ENCODE measurements at places on chromosomes 6 and 20.

DNA sequence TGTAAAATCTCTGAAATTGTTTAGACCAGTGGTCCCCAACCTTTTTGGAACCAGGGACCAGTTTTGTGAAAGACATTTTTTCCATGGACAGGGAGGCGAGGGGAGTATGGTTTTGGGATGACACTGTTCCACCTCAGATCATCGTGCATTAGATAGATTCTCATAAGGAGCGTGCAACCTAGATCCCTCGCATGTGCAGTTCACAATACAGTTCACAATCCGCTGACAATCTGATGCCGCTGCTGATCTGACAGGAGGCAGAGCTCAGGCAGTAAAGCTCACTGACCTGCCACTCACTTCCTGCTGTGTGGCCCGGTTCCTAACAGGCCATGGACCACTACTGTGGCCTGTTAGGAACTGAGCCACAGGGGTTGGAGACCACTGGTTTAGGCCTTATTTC lies 115.2 kb downstream of the EPM2A start:
- no peak for DNase-seq

DNA sequence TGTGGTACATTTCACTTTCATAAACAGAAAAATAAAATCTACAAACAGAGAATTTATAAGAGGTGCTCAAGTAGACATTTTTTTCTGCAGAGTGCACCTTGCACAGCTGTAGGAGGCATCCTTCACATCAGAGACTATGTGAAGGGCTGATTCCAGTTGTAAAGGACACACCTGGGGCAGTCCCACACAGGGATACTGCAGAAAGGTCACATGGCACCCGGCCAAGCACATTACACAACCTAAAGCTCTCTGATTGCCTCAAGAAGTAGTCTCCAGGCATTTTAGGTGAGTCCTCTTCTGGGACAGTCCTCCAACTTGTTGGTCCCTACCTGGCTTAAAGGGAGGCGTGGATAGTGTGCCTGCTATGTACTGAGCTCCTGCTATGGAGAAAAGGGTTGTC lies 502.9 kb upstream of the NOX3 start:
- no peak for DNase-seq

DNA sequence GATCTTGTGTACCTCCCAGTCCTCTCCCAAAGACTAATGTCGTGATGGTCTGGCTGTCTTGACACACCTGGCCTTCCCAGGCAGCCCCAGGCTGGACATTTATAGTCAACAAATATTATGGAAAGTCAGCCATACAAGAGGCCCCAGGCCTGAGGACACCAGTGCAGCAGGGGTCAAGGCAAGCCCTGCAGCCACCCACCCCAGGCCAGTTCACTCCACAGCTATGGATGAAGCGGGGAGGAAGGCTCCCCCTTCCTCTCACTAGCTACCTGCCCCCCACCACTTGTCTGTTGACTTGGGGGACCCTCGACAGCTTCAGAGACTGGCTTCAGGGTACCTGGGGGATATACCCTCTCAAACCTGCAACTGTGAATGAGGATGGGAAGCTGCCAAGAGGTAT lies 132.1 kb downstream of the MRPL14 start:
- DNase-seq, result no peak

DNA sequence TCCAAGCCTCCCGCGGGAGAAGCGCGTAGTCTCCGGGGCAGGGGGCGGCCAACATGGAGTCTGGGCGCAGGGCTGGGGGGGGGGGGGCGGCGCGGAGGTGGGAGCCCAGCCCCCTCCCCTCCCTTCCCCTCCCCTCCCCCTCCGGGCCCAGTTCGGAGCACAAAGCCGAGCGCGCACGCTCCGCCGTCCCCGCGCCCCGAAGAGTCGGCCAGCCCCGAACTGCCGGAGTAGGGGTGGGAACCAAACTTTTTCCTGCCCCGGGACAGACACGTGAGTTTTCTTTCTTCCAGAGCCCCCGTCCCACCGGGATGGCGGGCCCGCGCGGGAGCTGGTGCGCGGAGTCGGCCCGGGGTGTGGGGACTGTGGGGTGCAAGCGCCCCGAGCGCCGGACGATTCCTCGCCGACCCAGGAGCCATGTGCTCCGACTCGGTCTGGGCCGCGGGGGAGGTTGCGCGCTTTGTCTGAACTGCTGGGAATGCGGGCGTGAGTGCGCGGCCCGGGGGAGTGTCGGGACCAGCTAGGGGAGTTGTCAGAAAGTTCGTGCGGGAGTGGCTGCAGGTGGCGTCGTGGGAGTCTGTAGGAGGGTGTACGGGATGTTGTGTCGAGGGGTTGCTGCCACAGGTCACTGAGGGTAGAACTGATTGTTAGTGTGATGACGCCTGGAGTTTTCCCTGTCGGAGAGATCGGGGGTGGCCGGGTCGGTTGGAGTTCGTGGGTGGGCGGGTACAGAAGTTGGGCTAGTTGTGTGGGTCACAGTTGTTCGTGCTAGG lies 1.2 kb downstream of the TGIF2 start:
- peak; percentile 34 for DNase-seq

DNA sequence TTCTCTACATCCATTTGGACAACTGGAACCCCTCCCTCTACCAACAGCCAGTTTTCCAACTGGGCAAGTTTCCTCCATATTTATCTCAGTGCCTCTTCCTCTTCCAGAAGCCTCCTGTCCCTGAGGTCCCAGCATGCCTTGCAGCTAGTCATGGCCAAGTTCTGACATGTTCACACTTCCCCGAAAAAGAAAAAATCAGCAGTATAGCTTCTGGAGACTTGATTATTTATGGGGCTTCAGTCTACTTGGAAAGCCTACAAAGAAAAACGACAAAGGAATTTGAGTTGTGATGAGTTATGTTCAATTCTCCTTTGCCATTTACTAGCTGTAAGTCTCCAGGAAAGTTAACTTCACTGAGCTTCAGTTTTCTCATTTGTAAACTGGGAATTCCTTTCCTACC lies 406.5 kb downstream of the MAFB start:
- DNase-seq, result no peak

DNA sequence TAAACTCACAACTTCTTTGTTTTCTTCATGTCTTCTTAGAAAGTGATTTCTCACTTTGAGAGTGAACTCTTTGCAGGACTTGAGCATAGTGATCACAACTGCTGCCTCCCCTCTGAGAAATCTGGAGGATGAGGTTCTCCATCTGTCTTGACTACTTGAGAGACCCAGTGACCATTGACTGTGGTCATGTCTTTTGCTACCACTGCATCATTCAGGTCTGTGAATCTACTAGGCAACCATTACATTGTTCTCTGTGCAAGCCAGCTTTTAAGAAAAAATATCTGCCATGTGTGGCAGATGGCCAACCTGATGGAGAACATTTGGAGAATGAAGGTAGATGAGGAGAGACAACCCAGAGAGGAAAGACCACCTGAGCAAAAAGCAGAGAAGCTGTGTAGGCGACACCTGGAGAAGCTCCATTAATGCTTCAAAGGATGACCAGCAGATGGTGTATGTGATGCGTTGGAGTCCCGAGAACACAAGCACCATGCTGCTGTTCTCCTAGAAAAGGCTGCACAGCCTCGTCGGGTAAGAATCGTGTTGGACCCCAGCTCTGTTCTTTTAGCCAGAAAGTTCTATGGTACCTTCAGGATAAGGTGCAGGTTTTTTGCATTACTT lies 25.1 kb upstream of the TRIM26 start:
- DNase-seq, result no peak

DNA sequence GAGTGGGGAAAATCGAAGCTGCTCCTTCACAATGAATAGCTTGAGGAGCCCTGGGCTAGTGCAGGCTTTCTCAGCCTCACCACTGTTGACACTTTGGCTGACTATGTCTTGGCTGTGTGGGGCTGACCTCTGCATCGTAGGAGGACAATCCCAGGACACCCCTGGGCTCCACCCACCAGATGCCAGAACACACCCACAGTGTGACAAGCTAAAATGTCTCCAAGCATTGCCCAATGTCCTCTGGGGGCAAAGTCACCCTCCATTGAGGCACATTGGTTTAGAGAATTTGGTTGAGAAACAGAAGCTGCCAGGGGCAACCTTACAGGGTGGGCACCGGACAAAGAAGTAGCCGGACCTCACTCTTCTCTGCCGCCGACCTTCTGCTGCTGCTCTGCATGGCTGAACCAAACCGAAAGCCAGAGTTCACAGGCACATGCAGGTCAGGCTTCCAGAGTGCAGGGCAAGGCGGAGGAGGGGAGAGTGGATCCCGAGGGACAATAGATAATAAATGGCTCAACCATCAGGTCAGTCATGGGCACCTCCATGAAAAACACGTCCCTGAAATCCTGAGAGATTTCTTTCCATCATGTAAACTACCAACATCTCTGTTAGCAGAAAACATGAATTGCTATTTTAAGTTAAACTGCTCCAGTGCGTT lies 189.0 kb downstream of the LRFN2 start:
- DNase-seq, result no peak

GRCh38 chr20:37362231-37362792 lies 16.4 kb downstream of the SRC start:
- no peak for DNase-seq

DNA sequence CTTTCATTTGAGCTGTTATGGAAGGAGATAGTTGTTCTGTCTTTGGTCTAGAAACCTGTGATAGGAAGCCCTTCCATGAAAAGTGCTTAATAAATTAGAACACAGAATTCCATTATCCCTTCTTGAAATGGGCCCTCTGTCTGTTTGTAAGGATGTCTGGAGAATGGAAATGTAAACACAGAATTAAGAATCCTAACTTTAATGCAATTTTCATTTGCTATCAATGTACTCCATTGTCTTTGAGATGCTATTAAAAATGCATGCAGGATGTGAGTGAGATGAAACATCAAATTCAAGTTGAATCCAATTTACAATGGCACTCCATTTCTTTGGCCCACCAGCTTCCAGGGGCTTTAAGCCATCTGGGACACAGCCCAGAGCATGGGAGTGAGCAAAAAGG lies 13.9 kb upstream of the AARS2 start:
- no peak for DNase-seq

- DNase-seq, result no peak
Observed at GRCh38 chr6:36545767-36546307, 1.4 kb downstream of the STK38 start.

DNA sequence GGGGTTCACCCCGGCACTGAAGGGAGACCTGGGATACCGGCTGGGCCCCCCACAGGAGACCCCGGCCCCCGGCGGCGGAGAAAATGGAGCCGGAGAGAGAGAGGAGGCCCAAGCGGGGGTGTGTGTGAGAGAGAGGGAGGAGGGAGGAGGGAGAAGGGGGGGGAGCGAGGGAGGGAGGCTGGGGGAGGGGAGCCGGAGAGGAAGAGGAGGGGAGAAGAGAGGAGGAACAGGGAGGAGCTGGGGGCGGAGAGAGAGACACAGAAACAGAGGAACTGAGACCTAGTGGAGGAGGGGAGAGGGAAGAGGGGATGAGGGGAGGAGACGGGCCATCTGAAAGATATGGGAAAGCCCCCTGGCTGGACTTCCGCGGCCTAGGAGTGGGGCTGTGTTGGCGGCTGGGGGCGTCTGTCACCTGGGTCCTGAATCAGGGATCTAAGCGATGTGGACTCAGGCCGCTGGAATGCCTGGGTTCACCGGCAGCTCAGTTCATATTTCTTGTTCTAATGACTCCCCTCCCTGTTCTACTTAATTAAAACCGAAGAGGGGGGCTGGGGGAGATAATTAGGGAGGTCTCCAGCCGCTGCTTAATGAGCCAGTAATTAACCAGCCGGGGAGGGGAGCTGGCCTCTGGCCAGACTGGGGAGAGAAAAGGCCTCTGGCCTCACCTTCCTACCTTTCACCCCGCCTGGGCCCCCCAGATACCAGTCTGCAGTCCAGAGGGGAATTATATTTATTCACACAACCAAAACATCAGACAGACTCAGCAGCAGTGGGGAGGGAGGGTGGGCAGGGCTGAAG lies at the start of gene PBX2:
TSS of gene PBX2 (minus strand) at position 149 of the 798 bp plus-strand sequence. CDS start 287 bp downstream, outside the sequence.
- DNase-seq, result peak; percentile 37

- no peak for DNase-seq
Observed at GRCh38 chr6:149129371-149130077, 188.0 kb upstream of the TAB2 start.

DNA sequence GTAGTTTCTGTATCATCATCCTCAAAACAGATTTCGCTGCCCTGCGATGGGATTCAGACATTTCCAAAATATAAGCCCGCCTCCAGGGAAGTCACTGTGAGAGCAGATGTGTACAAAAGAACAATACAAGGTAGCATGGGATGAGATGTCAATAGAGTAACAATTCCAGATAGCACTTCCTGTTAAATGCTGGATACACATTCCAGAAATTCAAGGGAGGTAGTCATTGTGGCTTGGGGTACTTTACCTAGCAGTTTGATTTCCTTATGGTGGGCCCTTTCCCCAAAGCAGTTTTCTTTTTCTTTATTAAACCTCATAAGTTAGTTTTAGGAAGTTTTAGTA lies 2.5 kb downstream of the RNF217 start:
- DNase-seq, result no peak

DNA sequence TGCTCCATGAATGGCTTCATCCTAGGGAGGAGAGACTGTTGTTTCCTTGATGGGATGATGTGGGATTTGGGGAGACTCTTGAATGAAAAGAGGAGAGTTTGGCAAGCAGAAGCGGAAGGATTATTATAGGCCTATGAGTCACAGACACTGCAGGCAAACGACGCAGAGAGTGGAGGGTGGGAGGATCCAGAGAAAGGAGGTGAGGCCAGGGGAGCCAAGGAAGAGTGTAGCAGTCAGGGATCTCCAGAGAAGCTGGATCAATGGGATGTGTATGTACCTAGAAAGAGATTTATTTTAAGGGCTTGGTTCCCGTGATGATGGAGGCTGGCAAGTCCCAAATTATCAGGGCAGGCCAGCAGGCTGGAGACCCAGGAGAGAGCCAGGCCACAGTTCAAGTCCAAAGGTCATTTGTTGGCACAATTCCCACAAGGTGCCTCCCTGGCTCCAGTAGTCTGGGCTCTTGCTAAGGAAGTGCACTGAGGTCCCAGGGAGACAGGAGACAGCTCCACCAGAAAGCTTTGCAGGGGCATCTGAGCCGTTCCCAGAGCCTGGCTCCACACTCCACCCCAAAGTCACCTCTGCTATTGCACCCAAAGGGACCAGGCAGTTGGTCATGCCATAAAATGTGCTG lies 76.0 kb downstream of the ADTRP start:
- DNase-seq, result no peak

DNA sequence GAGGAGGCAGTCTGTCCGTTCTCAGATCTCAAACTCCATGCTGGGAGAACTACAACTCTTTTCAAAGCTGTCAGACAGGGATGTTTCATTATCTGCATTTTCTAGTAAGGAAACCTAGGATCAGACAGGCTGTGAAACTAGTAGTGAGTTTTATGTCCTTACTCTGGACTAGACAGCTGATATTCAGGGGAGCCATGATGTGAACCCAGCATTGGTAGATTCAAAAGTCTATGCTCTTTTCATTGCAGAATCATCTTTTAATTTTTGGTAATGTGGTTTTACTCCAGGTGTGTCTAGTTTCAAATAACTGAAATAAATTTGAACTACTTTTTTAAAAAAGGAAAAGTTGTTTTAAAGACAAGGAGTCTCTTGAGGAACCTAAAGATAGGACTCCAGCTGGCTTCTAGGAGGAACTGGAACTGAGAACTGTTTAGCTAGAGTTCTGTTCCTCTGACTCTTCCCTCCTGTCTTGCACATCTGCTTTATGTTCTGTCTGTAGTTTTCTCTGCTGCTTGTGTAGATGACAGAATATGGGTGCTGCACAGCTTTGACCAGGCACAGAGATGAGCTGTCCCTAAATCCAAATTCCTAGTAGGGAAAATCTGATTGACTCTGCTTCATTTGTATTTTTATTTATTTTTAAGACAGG lies 27.8 kb upstream of the RNF144B start:
- no peak for DNase-seq

Data from activated gamma-delta T cell (primary cell).